ENCODE measurements at places on chromosomes 12 and 14.

DNA sequence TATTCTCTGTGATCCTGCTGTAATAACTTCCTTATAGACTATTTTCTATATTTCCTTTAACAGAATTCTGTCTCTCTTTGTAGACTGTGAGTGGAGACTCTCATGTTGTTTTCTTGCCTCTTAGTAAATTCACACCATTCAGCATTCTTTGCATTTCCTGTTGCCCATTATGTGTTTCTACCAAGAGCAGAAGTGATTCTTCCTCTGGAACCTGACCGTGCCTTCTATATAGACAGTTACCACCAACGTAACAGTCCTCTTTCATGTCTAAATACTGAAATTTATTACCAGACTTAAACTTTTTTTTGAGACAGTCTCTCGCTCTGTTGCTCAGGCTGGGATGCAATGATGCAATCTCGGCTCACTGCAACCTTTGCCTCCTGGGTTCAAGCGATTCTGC lies 31.1 kb downstream of the METAP2 start:
- DNase-seq, result no peak

- DNase-seq, result no peak
These were observed 24.4 kb downstream of the IRF2BPL start for GRCh38 chr14:77003960-77004710.

DNA sequence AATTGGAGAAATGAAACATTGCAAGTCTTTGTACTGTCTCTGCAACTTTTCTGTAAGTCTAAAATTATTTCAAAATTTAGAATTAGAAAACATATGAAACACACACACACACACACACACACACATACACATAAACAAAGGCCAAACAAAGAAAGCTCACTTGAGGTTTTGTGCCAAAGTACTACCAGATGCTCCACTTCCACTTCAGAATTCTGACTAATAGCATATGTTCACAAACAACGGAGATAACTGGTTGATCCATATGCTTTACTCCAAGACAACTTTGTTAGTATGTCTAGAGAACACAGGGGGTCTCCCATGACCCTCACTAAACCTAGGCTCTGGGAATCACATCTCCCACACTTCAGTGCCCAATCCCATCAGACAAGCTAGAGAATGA lies 133.8 kb upstream of the CLEC14A start:
- DNase-seq, result no peak

- no peak for DNase-seq
These were observed 2.9 kb upstream of the PPFIBP1 start for GRCh38 chr12:27521066-27521465.

DNA sequence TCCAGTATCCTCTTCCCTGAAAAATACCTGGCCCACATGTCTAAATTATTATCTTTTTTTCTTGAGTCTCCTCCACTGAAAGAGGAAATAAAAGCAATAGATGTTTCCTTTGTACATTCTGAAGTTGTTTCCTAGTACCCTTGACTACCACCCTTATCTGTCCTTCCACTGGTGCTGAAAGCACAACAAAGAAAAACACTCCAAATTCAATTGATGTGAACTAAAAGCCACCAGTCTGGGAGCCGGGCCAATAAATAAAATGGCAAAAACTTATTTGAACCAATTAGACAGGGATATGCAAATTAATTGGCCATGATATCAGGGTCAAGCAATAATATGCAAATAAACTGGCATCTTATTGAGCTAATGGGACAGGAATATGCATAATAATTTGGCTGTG lies 330.5 kb downstream of the PAWR start:
- no peak for DNase-seq

DNA sequence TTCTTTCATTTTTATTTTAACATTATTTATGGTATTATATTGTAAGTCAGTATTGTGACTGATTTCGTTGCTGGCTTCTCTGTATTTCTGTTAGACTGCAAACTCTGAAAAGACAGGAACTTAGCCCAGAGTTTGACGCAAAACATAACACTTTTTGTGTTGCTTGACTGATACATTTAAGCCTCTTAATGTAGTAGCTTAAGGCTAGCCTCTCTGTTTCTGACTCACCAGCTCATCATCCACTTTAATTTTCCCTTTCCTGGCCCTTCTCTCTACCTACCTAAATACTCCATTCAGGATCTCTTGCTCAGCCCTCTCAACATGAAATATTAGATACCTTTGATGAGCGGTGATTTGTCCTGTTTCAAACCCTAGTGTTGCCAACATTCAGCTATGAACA lies 420.6 kb downstream of the LRFN5 start:
- no peak for DNase-seq

DNA sequence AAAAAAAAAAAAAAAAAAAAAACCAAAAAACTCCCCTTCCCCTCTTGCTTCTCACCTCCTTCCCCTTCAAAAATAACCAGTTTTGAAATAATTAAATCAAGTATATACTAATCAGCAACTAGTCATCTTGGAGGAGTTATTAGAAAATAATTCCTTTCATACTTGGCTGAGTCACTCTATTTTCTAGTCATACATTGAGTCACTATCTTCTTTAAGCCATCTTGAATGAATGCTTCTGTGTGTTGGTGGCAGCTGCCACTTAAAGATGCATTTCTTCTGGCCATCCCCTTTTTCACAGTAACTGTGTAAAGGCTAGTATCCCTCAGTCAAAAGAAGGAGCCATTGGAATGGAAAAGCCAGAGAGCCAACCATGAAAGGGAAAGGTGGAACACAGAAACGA lies 84.2 kb upstream of the TMEM263 start:
- no peak for DNase-seq

DNA sequence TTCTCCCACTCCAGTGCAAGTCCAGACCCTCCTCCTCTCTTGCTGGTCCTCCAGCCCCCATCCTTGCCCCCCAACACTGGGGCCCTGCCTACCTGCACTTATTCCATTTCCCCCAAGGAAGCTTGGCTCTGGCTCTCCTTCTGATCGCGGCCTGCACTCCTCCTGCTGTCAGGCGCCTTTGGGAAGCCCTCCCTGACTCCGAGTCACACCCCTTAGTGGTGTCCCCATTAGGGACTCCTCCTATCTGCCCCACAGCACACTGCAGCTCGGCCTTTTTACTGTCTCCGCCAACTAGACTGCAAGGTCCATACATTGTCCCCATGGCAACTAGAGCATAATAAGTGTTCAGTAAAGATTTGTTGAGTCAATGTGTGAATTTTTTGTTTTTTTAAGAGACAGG lies 32.9 kb downstream of the FIGNL2 start:
- no peak for DNase-seq

DNA sequence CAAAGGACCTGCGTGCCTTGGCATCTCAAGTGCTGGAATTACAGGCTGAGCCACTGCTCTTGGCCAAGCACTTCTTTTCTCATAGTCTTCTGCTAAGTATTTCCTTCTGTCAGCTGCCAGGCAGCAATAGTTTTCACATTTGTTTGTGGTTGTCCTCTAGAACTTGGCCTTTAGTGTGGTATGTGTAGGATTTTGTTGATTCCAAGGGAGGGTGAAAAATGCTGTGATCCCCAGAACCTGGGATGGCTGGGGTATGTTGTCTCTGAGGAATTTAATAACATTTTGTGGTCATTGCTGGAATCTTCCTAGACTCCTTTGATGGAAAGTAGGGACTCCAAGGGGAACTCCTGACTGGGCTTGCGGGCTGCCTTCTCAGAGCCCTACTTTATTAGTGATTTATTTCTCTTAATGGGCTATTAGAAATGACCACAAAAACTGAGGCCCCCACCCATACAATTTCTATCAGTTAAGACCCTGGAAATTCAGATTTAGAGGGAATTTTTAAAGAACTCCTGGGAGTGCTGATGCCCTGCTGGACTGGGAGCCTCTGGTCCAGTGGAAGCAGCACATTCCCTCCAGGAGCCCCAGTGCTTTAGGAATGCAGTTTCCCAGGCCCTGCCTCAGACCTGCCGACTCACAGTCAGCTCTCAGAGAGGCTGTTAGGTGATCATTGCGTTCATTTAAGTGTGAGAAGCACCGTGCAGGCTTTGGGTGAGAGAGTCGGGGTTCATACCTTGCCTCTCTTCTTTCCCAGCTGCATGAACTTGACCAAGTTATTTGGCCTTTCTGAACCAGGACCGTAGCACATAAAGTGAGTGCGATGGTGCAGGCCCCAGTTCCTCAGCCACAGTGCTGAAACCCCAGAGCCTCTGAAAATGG lies 22.7 kb downstream of the TRAF3 start:
- DNase-seq, result no peak

DNA sequence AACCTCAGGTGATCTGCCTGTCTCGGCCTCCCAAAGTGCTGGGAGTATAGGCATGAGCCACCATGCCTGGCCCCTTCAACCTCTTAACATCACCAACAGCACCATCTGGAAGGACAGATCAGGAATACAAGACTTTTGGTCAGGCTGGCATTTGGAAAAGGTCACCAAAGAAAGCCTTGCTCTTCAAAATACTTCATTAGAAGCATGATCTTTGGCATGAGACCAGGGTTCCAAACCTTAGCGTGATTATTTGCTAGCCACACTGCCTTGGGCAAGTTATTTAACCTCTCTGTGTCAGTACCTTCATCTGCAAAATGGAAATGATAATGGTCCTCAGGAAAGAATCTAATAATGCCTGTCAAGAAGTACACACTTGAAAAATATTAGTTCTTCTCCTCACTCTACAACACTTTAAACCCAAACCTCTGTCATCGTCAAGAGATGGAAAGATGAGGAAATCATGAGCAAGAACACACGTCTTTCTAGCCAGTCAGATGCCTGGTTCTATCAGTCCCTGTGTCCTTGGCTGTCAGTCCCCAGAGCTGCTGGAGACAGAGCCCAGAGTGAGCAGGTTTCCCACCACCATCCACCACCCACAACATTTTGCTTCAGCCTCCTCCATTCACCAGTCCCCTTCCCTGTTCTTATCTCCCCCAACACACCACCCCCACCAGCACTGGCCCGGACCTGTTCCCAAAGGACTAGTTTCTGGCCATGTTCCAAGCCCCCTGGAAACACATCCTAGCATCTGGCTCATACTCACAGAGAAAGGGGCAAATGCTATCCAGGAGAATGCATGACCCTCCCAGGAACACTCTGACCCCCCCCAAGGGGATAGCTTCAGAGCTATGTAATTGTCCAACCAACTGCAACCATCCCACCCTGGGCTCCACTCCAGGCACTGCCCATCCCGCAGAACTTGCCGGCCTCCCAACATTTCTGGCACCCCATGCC lies 2.0 kb downstream of the ADCY6 start:
- DNase-seq, result no peak
